ENCODE measurements at places on chromosomes 3 and 15.
A peak's percentile ranks its signal among the peaks of the same experiment; 100 is the strongest.

GRCh38 chr3:40895109-40895508 lies 304.2 kb upstream of the CTNNB1 start:
- DNase-seq, result no peak

DNA sequence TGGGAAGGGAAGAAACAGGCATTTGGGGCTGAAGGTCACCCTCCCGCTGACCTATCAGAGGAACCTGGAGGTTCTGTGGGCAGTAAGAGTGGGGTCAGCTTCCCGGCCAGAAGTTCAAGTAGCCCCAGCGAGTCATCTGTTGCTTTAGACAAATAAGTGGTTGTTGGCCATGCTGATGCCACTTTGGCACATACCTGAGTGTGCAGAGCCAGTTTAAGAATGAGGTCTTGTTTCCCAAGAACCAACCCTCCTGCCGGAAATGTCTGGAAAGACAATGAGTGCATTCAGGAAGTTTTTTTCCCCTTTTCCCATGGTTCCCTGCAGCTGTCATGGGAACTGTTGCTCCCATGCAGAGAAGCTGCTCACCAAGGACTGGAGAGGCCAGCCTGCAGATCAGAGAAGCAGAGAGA lies 166.7 kb downstream of the ZNF621 start:
- DNase-seq, result no peak

GRCh38 chr3:8775181-8775580 lies 5.8 kb upstream of the OXTR start:
- DNase-seq, result no peak

- no peak for DNase-seq
Observed at GRCh38 chr3:197801891-197802778, 11.1 kb downstream of the LRCH3 start.

DNA sequence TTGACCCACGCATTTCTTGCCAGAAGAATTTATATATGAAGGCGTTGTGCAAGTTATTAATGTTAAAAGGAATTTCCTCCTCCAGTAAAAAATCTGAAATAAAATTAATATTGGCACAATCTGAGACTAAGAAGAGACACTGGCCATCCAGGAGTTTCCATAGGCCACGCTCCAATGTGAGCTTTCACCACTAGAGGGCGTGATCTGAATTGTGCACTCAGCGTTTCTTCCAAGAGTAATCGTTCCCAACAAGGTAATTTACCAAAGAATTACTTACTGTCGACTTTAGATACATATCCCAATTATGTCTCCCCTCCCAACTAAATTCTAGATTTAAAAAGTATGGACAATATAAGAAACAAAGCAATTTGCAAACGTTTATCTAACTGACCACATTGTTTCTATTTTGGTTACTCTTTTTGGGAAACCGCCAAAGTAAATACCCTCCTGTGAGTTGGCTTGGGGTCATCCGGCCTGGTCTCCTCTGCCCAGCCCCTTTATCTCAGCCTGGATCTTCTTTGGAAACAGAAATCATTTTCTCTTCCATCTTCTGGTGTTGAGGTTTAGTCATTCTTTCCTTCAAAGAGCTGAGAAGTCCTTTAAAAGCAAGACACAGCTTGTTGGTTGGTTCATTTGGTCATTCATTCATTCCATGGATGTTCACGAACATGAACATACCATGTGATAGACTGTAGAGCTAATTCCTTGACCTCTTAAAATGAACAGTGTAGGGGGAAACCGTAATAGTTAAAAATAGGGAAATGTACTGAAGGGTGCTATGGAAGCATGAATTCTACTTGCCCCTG lies 26.2 kb downstream of the POLR2M start:
- peak; percentile 45 for DNase-seq

DNA sequence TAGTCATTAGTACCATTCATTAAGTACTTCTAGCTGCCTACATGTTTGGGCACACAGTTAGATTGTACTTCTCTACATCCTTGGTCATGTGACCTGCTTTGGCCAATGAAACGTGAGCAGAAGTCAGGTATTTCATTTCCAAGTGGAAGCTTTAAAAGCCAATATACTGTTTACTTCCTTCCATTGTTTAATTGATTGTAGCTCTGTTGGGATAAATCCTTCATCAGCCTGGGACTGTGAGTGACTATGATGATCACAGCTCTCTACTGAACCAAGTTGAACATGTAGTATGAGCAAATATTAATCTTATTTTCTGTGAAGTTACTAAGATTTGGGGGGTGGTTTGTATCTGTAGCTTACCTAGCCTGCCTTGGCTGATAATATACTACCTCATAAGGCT lies 116.5 kb upstream of the ROPN1 start:
- no peak for DNase-seq

GRCh38 chr3:12588039-12589009 lies 31.4 kb downstream of the MKRN2 start:
- no peak for DNase-seq

- no peak for DNase-seq
Observed at GRCh38 chr3:58696093-58696492, 29.5 kb upstream of the FAM3D start.

DNA sequence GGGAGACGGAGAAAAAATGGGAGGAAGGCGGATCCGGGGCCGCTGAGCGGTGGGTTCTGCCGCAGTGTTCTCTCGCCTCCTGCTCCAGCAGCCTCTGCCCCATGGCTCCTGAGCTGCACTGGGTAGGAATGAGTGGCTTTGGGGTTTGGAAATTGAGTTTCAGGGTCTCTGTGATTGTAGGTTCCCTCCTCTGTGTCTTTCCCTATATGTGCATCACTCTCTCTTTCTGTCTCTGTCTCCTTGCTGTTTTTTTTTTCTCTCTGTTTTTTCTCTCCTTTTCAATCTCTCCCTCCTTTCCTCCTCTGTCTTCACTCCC lies 1.9 kb downstream of the GRM7 start:
- DNase-seq, result no peak

DNA sequence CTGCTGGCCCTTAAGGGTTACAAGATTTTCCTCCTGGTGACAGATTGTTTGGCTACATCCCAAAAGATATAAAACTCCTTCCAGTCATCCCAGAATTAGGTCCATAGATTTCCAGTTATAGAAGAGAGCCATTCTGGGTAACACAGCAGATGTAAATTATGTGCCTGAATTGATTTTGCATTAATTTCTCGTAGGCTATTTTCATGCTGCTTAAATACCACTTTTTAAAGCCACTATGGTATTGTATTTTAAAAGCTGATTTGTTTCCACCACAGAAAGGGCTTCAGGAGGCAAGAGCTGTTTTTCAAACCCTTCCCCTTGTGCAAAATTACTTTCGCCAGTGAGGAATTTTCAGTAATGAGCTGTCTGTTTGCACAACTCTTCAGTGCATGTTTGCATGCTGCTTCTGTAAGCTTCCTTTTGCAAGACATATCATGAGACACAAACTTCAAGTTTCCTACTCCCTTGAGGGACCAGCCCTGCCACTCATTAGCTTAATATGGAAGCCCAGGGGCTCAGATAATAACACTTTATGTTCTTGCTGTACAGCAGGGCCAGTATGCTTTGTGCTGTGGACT lies 105.4 kb upstream of the TNIK start:
- no peak for DNase-seq

DNA sequence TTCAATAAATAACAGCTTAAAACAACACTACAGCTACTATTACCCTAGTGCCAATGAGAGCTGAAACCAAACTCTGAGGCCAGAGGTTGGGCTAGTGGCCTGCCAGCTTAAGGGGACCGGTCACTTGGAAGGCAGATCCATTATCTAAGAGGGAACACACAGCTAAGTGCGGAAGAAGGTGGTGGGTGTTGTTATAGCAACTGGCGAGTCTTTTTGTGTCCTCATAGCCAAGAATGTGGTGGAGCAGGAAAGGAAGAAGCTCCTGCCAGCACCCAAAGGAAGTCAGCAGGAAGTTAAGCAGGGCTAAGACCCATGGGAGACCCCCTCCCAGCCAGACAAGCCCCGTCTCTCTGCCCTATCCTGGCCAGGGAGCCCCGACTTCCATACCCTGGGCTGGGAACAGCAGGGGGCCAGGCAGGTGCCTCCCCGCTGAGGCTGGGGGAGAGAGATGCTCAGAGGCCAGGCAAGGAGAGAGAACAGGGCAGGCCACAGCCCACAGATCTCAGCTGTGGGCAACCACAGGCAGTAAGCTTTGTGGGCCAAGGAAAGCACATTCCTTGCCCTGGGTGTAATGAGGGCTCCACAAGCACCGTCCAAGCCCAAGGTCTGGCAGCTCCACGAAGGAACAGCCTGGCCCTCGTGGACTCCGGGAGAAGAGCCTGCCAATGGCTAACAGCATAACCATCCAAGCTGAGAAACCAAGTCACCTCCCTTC lies 34.0 kb upstream of the HRH1 start:
- no peak for DNase-seq

DNA sequence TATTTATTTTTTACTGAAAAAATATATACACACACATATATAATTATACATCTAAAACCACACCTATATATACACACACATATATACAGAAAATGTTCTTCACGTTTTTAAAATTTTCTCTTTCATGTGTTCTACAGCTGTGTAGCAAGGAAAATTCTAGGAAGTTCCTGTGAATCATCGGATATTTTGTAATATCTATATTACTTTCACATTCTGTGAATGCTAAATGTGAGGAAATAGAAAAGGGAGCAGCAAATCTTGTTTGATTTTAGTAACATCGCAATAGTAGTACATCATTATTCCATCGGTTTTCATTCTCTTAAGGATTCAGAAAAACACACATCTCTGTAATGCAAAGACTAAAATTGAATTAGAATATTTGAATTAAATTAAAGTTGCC lies 836.8 kb upstream of the NECTIN3 start:
- DNase-seq, result no peak

- no peak for DNase-seq
Observed at GRCh38 chr3:182911782-182912111, 68.6 kb downstream of the DCUN1D1 start.

DNA sequence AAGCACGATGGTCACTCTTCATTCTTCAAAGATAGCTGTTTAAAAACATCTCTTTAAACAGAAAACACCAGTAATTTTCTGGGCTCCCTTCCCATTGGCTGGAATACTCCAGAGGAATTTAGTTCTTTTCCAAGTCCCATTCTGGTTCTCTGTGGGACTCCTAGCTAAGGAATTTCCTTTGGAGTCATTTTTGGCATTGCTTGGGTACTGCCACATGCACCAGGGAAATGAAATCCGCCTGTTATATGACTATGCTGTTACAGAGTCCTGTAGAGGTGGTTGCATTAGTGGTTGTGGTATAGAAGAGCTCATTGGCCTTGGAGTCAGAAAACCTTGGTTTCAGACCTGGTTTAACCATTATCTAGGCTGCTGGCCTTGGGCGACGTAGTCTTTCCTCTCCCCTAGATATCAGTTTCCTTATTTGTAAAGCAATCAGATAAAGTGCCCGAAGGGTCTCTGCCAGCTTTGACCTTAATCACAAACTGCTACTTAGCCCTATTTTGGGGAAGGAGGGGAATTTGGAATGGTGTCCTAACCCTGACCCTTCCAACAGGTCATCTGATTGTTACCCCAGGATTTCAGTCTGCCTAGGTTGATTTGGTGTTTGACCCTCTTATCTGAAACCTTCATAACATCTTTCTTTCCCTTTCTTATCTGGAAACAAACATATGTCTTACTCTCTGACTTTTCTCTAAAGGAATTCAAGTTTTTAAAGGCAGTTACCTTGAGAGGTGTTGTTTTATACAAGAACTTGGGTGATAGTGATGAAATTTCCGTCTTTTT lies 13.4 kb downstream of the RTP1 start:
- no peak for DNase-seq
